Amygdala (tissue), 56 donors: ENCODE measurements at places on chromosomes 3 and 15.

DNA sequence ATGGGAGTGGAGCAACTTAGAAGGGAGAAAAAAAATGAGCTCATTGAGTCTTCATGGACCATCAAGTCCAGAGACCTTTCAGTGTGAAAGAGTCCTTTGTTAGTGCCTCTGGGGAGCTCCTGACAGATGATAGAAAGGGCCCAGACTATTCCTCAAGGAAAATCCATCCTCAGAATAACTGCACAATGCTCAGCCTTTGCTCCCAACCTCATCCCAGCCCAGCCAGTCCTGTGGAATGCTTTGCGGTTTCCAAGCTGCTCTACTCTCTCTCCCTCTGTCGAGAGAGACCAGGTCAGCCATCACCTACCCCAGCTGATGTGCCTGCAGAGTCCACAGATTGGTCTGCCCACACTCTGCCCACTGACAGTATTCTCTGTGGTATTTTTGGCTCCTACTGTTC is 406.2 kb downstream of the MFSD1 start:
- DNase-seq = peak; percentile 12

- DNase-seq = no peak
Measured at GRCh38 chr3:61594964-61595285, 33.6 kb downstream of the PTPRG start.

GRCh38 chr15:78415284-78415683 is 22.7 kb upstream of the IREB2 start:
- DNase-seq = no peak

GRCh38 chr3:63921741-63922482 is 9.7 kb upstream of the SCAANT1 start:
- no peak for DNase-seq

DNA sequence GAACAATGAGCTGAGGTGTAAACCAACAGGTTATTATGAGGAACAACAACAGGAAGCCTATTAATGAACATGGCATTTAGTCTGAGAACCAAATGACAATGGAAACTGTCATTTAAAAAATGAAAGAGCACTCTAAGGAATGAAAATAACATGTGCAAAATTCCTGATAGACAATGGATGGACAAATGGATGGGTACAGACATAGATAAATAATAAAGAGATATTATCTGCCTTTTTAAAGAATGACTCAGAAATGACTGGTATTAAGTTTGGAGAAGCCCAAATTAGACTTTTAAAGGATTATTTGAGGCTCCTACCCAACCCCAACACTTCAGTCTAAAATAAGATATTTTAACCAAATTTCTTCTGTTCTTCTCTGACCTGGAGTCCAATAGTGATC is 650.5 kb upstream of the ZNF385D start:
- DNase-seq = no peak

- no peak for DNase-seq
Measured at GRCh38 chr15:94596707-94597106, 365.3 kb downstream of the MCTP2 start.

GRCh38 chr3:55147856-55148720 is 220.2 kb upstream of the LRTM1 start:
- no peak for DNase-seq

DNA sequence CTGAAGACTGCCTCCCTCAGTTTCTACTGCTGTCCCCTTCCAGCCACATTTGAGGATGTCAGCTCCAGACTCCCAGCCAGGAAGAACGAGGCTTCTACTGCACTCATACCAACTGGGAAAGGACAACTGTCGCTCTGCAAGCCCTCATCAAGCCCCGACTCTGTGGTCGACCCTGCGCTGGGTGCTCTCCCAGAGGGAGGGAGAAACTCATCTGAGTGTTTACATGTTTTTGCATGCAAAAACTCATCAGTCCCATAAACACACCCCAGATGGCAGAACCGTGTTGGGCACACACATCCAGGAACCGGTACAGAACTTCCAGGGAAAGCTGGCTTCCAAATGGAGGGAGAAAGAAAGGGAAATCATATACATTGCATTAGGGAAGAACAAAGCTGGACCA is 43.5 kb downstream of the ADAMTS17 start:
- DNase-seq = no peak

DNA sequence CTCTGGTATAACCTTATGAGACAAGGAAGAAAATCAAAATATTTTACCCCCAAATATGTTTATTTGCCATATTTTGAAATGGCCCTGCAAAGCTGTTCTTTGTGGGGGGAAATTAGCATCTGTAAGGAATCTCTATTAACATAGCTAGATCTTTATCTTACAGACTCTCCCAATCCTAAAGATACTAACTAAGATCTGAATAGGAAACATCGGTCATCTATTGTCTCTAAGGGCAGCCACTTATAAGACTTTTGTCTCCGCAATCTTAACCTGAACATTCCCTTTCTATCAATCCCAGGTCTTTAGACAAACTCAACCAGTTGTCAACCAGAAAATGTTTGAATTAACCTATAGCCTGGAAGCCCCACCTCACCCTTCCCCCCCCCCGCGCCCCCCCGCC is 21.2 kb downstream of the UMPS start:
- DNase-seq = no peak
